Karpas-422 (cell line): ENCODE measurements at places on chromosomes 13 and 19.

GRCh38 chr13:35157143-35157755 lies 215.2 kb downstream of the NBEA start:
- H3K27ac ChIP-seq: no peak overlapping the region
- H3K4me3 ChIP-seq: no peak overlapping the region
- H3K36me3 ChIP-seq: no peaks in the 10 kb centered on the region

DNA sequence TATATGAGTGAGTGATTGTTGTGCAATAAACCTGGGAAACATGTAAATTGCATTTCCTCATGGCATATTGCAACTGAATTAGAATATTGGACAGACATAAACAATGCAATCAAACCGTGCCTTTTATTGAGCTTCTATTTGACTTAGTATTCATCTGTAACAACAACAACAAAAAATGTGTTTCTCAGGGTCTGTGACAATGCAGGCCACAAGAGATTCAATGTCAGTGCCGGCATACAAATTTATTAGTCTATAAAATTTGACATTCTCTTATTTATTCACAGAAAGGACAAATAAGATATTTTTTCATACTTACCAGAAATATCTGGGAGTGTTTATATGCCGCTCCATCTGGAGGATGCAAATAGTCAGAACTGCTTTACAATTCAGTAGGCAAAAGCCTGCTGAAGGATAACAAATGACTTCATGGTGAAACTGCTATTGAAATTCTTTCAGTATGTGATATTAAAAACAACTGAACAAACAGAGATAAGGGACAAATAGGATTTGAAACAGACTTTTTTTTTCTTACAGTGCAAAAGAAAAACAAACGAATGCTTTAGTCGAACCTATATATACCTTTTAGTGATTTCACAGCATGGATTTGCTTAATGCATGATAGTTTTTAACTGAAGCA lies 77.2 kb downstream of the DACH1 start:
- H3K27me3 ChIP-seq: no peaks in the 10 kb centered on the region
- no peaks in the 10 kb centered on the region for H3K36me3 ChIP-seq
- no peak for DNase-seq

- peaks cover 10% of the 10 kb centered on the region; the same call in 1 of the 2 replicates for H3K36me3 ChIP-seq
- DNase-seq: no peak
- H3K4me1 ChIP-seq: peaks cover 23% of the 10 kb centered on the region
Measured at GRCh38 chr19:49589502-49589905, 1.5 kb upstream of the PRR12 start.

DNA sequence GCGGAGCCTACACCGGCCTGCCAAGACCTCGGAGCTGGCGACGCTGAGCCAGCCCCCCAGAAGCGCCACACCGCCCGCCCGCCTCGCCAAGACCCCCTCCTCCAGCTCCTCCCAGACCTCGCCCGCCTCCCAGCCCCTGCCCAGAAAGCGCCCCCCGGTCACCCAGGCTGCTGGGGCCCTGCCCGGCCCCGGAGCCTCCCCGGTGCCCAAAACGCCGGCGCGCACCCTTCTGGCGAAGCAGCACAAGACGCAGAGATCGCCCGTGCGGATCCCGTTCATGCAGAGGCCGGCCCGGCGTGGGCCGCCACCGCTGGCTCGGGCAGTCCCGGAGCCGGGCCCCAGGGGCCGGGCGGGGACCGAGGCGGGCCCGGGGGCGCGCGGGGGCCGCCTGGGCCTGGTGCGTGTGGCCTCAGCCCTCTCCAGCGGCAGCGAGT lies 10.2 kb downstream of the C19orf25 start:
- peaks cover 21% of the 10 kb centered on the region for H3K4me1 ChIP-seq
- H3K36me3 ChIP-seq: no peaks in the 10 kb centered on the region
- no peak overlapping the region for H3K27ac ChIP-seq
- peak overlapping the region; percentile 64; the same call in 1 of the 2 replicates for H3K4me3 ChIP-seq

GRCh38 chr13:40254394-40254793 lies 412.0 kb downstream of the FOXO1 start:
- H3K4me1 ChIP-seq: no peaks in the 10 kb centered on the region
- H3K4me3 ChIP-seq: no peak overlapping the region
- no peaks in the 10 kb centered on the region for H3K36me3 ChIP-seq
- no peak for DNase-seq
